ENCODE measurements at places on chromosomes 1 and 21.
A peak's percentile ranks its signal among the peaks of the same experiment; 100 is the strongest.

GRCh38 chr1:234848972-234849649 lies 239.1 kb upstream of the IRF2BP2 start:
- no peaks in the 10 kb centered on the region for H3K27me3 ChIP-seq
- no peak for DNase-seq
- no peak overlapping the region for H3K4me3 ChIP-seq
- no peaks in the 10 kb centered on the region for H3K36me3 ChIP-seq

DNA sequence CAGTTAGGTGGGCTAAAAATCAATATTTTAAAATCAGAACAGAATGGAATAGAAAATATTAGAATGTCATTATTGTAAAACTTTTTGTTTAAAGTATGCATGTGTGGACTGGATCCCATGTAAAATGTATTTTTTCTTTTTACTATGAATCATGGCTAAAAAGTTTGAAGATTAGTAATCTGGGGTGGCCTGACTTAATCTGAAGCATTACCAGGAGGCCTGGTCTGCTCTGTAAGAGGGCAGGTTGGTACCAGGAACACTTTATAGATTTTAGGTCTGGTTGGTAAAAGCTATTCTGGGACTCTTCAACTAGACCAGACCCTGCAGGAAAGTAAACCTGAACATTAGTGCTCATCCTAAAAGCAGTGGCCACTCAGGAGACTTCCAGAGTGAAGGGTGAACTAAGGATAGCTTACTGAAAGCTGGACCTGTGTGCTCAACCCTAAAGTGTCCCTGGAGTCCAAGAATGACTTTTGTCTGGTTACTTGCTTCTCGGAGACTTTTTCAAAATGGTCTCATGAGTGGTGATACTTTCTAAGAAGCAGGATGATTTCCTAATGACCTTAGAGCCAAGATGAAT lies 16.5 kb downstream of the RGL1 start:
- peaks cover 8% of the 10 kb centered on the region for H3K27me3 ChIP-seq
- no peak overlapping the region for H3K27ac ChIP-seq
- no peaks in the 10 kb centered on the region for H3K36me3 ChIP-seq
- DNase-seq, result no peak
- H3K4me3 ChIP-seq, result no peak overlapping the region
- H3K4me1 ChIP-seq, result peaks cover 6% of the 10 kb centered on the region

DNA sequence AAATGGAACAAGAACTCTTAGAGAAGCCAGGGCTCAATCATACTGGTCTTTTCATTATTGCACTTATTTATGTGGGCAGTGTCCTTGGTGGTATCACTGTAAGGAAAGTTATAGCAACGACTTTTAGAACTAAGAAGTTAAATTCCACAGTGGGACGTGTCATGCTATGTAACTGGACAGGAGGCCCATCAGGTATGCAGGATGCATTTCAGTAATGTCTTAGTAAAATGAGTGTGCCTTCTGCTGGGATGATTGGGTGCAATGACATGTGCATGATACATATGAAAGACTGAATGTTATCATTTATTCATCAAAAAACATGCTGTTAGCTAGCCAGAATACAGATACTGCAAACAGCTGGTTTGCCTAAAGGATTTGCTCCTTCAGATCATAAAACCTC lies 6.9 kb upstream of the ATP1B1 start:
- peaks cover 2% of the 10 kb centered on the region for H3K36me3 ChIP-seq
- peaks cover 3% of the 10 kb centered on the region for H3K4me1 ChIP-seq
- no peak overlapping the region for H3K27ac ChIP-seq
- H3K4me3 ChIP-seq, result no peak overlapping the region

DNA sequence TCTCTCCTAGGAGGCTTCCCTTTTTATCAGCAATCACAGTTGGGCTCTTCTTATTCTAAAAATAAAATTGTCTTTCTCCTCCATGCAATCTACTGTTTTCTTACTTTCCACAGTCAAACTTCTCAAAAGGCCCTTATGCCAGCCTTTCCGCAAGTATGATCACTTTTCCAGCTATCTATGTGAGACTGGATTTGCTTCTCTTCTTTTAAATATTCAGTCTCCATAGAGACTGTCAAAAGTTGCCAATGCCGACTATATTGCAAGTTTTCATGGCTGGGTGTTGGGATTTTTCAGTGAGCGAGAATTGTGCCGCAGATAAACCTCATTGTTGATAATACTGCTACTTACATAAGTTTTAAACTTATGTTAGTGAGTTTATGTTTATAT lies 4.8 kb upstream of the LSM10 start:
- H3K4me1 ChIP-seq, result peaks cover 24% of the 10 kb centered on the region
- no peak for DNase-seq

- peaks cover 10% of the 10 kb centered on the region for H3K36me3 ChIP-seq
- H3K27me3 ChIP-seq, result no peaks in the 10 kb centered on the region
- no peak for DNase-seq
- H3K4me3 ChIP-seq, result no peak overlapping the region
- H3K27ac ChIP-seq, result no peak overlapping the region
- peaks cover 8% of the 10 kb centered on the region for H3K4me1 ChIP-seq
These were observed 65.6 kb downstream of the HHAT start for GRCh38 chr1:210394281-210394821.

DNA sequence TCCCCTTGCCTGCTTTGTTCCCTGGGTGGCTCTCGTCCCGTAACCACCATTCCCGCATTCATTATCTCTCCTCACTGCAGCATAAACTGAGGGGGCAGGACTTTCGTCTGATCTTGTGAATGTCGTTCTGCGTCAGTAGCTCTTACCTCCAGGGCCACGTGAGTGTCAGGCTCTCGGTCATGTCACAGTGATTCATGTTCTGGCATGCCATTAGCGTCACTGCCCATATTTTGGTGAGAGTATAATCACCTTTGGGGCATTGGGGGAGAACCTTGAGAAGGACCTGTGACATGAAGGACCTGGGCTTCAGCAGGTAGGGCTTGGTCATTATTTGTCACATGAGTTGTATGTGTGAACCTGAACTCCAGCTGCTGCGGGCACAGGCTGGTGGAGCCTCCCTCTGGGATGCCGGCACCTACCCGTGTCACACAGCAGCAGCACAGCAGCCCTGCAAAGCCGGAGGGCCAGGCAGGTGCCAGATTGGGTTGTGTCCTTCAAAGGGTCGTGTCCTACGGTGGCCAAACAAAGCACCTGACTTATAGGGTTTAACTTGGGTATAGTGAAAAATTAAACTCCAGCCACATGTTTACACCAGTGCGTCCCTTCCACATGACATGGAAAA lies 68.5 kb downstream of the BACE2 start:
- DNase-seq, result no peak
- peaks cover 61% of the 10 kb centered on the region for H3K27me3 ChIP-seq
- no peak overlapping the region for H3K27ac ChIP-seq

DNA sequence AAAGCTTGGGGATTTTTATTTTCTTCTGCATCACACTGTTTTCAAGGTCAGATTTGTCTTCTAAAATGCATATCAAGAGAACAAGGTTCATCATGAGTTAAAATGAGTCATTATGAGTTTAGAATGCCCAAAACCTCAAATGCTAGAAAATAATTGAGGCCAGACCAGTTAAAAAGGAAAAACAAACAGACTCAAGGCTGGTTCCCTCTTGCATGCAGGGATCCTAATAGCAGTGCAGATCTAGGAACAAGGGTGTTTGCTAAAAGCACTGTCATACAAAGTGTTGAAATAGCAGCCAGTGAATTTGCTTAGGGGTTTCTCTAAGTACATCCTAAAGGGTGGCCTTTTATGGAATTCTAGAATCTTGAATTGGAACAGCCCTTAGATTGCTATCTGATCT lies 15.3 kb downstream of the BEND5 start:
- H3K4me3 ChIP-seq, result no peak overlapping the region
- H3K4me1 ChIP-seq, result no peaks in the 10 kb centered on the region
- H3K27me3 ChIP-seq, result peaks cover 17% of the 10 kb centered on the region
- H3K36me3 ChIP-seq, result no peaks in the 10 kb centered on the region
- DNase-seq, result no peak

- H3K27ac ChIP-seq, result no peak overlapping the region
- peaks cover 22% of the 10 kb centered on the region for H3K27me3 ChIP-seq
- no peak for DNase-seq
- no peaks in the 10 kb centered on the region for H3K36me3 ChIP-seq
These were observed 107.0 kb downstream of the KIF26B start for GRCh38 chr1:245261786-245262185.

GRCh38 chr1:86227026-86227425 lies 70.5 kb upstream of the COL24A1 start:
- peaks cover 8% of the 10 kb centered on the region for H3K27me3 ChIP-seq
- H3K4me1 ChIP-seq, result peaks cover 2% of the 10 kb centered on the region
- H3K36me3 ChIP-seq, result no peaks in the 10 kb centered on the region
- DNase-seq, result no peak

GRCh38 chr1:212241501-212241900 lies 43.7 kb upstream of the PPP2R5A start:
- peak overlapping the region; percentile 70 for H3K27ac ChIP-seq
- no peaks in the 10 kb centered on the region for H3K27me3 ChIP-seq
- peaks cover 22% of the 10 kb centered on the region for H3K4me1 ChIP-seq

DNA sequence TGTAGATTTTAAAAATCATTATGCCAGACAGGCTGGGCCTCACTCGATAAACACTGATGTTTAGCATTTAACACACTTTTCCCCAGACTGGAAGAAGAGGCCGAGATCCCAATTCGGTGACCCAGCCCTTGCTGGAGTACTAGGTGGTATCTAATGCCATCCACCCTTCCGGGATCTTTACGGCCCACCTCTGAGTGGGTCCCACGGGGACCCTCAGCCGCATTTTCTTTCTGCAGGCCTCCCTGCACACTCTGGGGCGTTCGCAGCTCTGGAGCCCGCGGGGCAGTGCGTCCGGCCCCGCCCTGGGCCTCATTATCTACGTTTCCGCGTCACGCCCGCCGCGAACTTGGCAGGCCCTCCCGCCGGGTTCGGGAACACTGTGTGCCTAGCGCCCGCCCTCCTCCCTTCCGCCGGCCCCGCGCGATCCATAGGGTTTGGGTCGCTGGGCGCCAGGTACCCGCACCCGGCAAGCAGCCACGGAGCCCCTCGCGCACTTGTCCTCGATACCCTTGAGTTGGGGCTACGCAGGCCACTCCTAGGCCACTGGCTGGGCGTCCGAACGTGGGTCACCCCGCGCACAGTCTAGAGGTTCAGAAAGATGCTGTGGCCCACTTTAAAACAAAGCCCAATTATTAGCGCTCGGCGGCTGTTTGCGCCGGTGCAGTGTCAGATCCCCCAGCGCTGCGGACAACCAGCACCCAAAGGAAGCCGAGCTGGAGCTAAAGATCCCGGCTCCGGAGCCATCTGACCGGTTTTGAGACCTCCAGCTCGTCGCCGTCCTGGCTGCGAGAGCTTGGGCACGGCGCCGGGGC lies 950 bp upstream of the EVA1C start:
- H3K36me3 ChIP-seq, result peaks cover 4% of the 10 kb centered on the region
- DNase-seq, result peak; percentile 32
- H3K27ac ChIP-seq, result peak overlapping the region; percentile 97
- peaks cover 40% of the 10 kb centered on the region for H3K4me1 ChIP-seq
- peak overlapping the region; percentile 97 for H3K4me3 ChIP-seq

- no peak for DNase-seq
- no peak overlapping the region for H3K4me3 ChIP-seq
- peaks cover 4% of the 10 kb centered on the region for H3K4me1 ChIP-seq
- H3K27ac ChIP-seq, result no peak overlapping the region
These were observed 177.7 kb downstream of the DPYD start for GRCh38 chr1:97743129-97743528.

GRCh38 chr1:156964441-156964840 lies 44.0 kb downstream of the LRRC71 start:
- DNase-seq, result no peak
- peak overlapping the region; percentile 79 for H3K27ac ChIP-seq
- peaks cover 22% of the 10 kb centered on the region for H3K4me1 ChIP-seq
- peaks cover 6% of the 10 kb centered on the region for H3K36me3 ChIP-seq
- H3K4me3 ChIP-seq, result peak overlapping the region; percentile 19

- H3K4me1 ChIP-seq, result peaks cover 24% of the 10 kb centered on the region
- no peak overlapping the region for H3K4me3 ChIP-seq
- no peak for DNase-seq
- H3K36me3 ChIP-seq, result peaks cover 7% of the 10 kb centered on the region
These were observed 383 bp upstream of the PRRX1 start for GRCh38 chr1:170663404-170664092.

GRCh38 chr21:33496345-33496744 lies 4.8 kb upstream of the DNAJC28 start:
- H3K36me3 ChIP-seq, result peaks cover 3% of the 10 kb centered on the region
- DNase-seq, result no peak
- H3K4me3 ChIP-seq, result no peak overlapping the region
- peaks cover 6% of the 10 kb centered on the region for H3K27me3 ChIP-seq

- H3K4me1 ChIP-seq, result no peaks in the 10 kb centered on the region
- H3K27ac ChIP-seq, result no peak overlapping the region
- H3K27me3 ChIP-seq, result peaks cover 11% of the 10 kb centered on the region
These were observed 139.9 kb downstream of the TPR start for GRCh38 chr1:186234976-186235686.

DNA sequence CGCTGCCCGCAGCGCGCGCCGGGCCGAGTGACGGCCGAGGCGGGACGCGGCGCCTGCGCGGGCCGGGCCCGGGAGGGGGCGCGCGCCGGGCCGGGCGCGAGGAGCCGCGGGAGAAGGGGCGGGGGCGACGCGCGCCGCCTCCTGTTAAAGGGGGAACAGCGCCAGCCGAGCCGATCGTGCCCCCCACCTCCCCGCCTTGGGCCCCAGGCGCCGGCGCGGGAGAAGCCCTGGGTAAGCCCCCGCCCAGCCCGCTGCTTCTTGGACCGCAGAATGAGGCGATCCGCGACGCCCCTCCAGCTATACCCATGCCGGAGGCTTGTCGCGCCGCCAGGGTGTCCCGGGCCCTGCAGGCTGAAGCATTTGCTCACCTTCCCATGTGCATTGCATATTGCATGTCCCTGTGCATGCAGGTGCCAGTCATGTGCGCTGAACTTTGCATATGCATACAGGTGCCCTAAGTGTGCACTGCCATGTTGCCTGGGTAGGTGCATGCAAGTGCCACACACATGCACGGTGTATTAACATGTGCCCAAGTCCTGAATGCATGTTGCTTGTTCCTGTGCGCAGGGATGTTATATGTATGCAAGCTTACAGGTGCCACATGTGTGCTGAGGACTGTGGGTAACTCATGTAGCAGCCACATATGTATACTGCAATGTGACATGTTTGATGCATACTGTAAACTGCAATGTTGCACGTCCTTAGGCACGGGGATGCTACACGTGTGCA lies at the start of gene ADGRB2:
Gene ADGRB2 (minus strand): TSS at position 29 of the 729 bp plus-strand sequence. CDS start 7,119 bp downstream, outside the sequence.
- peaks cover 19% of the 10 kb centered on the region for H3K4me1 ChIP-seq
- no peak within 1 kb of the TSS for H3K27ac ChIP-seq
- H3K4me3 ChIP-seq, result peak within 1 kb of the TSS; percentile 91
- DNase-seq, result peak; percentile 32
- no peaks in the 10 kb centered on the region for H3K27me3 ChIP-seq
- H3K36me3 ChIP-seq, result no peaks in the 10 kb centered on the region

- H3K27ac ChIP-seq, result peak overlapping the region; percentile 80
- H3K4me3 ChIP-seq, result peak overlapping the region; percentile 73
- H3K4me1 ChIP-seq, result peaks cover 39% of the 10 kb centered on the region
- H3K27me3 ChIP-seq, result no peaks in the 10 kb centered on the region
These were observed 36.8 kb downstream of the RAP1A start for GRCh38 chr1:111656086-111657017.

GRCh38 chr1:10338047-10338446 lies 60.8 kb upstream of the PGD start:
- no peaks in the 10 kb centered on the region for H3K27me3 ChIP-seq
- no peak overlapping the region for H3K27ac ChIP-seq
- no peak overlapping the region for H3K4me3 ChIP-seq
- DNase-seq, result no peak
- no peaks in the 10 kb centered on the region for H3K4me1 ChIP-seq
